ENCODE measurements at places on chromosomes 6 and 20.

- DNase-seq = no peak
Observed at GRCh38 chr6:52363228-52363867, 1.4 kb downstream of the PAQR8 start.

- no peak for DNase-seq
Observed at GRCh38 chr6:118122801-118123200, 215.7 kb downstream of the SLC35F1 start.

GRCh38 chr6:53230775-53231467 lies 82.3 kb upstream of the GCM1 start:
- no peak for DNase-seq

- no peak for DNase-seq
Observed at GRCh38 chr6:18488004-18488403, 100.9 kb downstream of the RNF144B start.

DNA sequence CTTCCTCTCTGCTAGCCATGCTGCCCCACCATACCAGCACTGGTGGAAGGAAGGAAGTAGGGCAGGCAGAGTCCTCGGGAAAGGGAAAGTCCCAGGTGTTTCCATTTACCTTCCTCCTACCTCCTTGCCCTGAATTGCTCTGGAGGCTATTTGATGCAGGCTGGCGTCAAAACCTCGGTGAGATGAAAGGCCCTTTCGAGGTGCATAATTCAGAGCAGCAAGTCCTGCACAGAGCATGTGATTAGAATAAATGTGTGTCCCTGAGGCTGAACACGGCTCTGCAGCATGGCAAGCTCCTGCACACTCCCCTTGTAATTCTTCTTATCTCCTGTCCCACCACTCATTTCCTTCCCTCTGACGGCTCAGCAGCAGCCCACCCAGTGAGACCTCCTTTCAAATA lies 98.7 kb upstream of the LRFN2 start:
- DNase-seq = no peak
